Stimulated activated CD8-positive, alpha-beta memory T cell treated with anti-CD3 and anti-CD28 coated beads, Interleukin-7, amount 100 ng/mL, for 48 hours (primary cell): ENCODE measurements at places on chromosomes 6 and 20.

DNA sequence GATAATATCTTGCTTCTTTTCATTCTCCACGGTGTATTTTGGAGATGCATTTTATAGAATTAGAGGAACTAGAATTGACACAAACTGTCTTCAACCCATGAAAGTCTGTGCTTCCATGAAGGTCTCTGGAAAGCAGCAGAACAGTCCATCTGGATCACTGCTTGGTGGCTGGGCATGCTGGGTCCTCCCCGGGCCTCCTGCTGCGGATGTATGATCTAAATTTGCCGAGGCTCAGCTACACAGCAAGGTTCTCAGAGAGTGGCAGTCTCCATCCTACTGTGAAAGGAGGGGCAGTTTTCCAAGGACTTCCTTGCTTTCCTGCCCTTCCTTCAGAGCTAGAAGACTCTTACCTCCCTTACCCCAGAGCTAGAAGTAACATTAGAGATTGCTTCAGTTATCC is 15.1 kb downstream of the PKIG start:
- no peak for DNase-seq

DNA sequence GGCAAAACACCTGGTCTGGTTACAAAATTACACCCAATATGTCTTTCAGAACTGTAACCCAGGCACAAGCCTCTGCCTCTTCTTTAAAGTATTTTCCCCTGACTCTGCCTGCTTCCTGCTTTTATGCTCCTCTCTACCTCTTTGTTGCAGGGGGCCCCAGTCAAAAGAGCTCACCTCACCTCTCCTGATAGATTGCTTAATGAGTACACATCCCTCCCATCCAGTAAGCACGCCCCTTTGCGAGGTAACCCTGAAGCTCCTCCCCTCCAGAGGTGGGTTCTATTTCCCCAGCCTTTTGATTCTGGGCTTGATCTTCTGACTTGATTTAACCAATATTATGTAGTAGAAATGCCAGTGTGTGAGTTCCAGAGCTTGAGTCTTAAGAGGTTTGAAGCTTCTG is 56.6 kb upstream of the EYA2 start:
- DNase-seq, result no peak

GRCh38 chr6:143232849-143233248 is 172.2 kb downstream of the AIG1 start:
- DNase-seq, result no peak

GRCh38 chr20:23106271-23106851 is 20.2 kb upstream of the CD93 start:
- no peak for DNase-seq

DNA sequence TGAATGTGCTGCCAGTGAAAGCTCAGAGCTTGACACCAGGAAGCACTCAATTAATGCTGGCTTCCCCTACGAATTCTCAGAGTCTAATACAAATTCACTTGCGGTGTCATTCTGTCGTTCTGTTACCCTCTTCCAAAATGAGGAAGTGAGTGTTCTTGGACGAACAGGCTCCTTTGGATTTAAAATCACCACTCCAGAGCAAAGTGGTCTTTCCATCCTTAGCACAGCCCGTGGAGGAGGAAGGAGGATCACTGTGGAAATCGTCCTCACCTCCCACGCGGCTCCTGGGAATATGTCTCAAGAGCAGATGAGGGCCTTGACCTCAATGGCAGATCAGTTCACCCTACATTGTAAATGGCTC is 41.7 kb downstream of the RIOK1 start:
- DNase-seq, result no peak

GRCh38 chr6:154414021-154414813 is 57.6 kb upstream of the IPCEF1 start:
- DNase-seq, result no peak

GRCh38 chr6:159002432-159003155 is 2.6 kb upstream of the RSPH3 start:
- no peak for DNase-seq

- no peak for DNase-seq
Measured at GRCh38 chr6:143940011-143940597, 68.0 kb downstream of the PLAGL1 start.

GRCh38 chr6:37432590-37432915 is 468 bp upstream of the CMTR1 start:
- DNase-seq, result no peak

GRCh38 chr20:48285656-48286055 is 500.4 kb upstream of the SULF2 start:
- DNase-seq, result no peak

DNA sequence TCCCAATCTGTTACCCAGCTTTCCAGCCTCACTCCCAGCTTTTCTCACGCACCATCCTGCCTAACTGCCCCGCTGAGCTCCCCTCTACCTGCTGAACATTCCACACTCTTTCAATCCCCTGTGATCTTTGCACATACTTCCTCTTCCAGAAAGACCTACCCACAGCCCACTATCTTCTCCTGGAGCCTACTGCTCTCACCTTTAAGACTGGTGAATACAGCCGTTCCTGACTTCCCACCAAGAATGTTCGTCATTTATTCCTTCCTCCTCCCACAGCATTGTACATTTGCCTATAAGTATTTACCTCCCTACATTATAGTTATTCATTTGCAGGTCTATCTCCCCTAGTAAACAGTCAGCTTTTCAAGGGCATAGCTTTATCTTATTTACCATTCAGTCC is 61.9 kb upstream of the MBOAT1 start:
- no peak for DNase-seq

- no peak for DNase-seq
Measured at GRCh38 chr6:56720882-56721281, 78.2 kb upstream of the DST start.

DNA sequence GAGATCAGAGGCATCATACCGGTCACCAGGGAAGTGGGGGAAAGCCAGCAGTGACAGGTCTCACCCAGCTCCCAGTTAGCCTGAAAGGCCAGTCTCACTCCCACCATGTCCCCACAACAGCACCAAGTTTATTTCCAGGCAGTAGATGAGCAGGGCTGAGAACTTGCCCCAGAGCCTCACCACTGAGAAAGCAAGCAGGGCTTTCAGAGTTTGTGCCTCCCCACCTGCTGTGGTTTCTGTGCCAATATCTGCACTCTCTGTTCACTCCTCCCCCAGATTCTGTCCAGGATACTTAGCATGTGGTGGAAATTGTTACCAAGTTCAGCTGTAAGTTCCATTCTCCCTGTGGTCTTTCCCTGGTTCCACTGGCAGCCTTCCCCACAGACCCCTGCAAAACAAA is 255.0 kb upstream of the HTR1E start:
- no peak for DNase-seq

- DNase-seq, result no peak
Measured at GRCh38 chr20:59007665-59008511, 834 bp upstream of the CTSZ start.

DNA sequence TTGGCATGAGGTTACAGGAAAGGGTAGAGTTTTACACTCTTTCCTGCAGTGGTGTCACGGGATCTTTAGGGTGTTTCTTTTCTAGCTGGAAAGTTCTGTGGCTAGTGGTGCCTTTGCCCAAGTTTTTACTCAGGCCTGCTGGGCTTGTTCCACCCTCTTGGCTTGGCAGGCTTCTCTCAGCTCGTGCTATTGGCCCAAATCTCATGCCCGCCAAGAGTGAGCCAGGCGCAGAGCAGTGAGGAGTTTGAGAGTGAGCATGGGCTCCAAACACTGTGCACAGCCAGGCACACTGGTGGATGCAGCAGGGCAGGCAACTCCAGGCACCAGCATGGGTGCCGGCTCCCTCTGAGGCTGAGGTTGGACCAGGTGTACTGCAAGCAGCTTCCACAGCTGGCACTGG is 206.5 kb downstream of the SAMD5 start:
- no peak for DNase-seq

DNA sequence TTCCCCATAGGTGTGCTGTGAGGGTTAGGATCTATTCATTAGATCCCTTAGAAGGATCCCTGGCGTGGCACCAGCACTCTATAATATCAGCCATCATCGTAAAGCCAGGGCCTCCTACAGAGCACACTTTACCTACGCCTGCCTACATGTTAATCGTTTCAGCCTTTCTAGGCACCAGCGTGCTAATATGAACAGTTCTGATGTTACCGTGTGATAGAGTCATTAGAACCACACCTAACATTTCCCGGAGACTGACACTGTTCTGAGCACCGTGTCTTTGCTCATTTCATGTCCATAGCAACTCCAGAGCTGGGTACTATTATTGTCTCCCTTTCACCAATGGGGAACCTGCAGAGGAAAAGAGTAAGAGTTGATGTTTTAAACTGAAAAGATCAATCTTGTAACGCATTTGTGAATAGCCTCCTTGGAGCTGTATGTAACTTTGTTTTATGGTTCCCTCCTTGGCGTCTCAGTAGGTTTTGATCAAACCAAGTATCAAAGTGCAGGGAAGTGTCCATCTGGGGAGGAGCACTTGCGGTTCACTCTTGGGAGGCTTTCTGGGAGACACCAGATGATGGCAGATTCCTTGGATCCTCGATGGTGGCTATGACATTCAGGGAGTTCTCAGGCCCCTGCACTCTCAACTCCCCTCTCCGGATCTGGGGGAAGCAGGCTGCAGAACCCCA is 73.8 kb upstream of the KCNG1 start:
- DNase-seq, result no peak

DNA sequence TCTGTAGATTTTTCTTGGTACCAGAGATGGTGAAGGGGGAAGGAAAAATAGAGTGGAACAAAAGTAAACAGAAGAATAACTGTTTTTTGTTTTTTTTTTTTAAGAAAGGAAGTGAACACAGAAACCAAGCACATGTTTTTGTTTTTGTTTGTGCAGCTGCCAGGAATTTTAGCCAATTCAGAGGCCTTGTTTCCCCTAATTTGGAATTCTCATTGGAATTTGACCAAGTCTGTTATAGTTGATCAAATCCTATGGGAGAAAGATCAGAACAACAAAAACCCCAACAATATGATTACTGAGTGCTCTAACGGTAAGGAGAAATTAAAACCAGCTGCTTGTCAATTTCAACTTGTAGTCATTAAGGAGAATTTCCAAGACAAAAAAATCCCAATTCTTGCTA is 18.2 kb upstream of the IL22RA2 start:
- DNase-seq, result no peak

GRCh38 chr6:75386050-75386770 is 101.6 kb upstream of the TMEM30A start:
- DNase-seq, result no peak

DNA sequence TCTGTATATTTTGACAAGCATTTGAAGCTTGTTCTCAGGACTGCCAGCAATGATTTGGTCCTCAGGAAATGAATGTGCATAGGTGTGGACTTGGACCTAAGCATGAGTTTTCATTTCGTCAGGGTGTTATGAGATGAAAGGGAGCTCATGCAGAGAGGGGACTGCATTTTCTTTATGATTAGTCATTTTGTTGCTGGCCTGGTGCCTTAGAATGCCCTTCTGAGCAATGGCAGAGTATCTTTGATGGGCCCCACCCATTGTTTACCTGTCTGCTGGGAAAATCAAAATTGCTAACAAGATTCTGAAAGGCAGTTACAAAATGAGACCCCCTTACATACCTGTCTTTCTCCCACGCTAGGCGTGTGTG is 51.5 kb upstream of the MTHFD1L start:
- no peak for DNase-seq

GRCh38 chr6:158268361-158269147 is 43.7 kb upstream of the TULP4 start:
- DNase-seq, result no peak

DNA sequence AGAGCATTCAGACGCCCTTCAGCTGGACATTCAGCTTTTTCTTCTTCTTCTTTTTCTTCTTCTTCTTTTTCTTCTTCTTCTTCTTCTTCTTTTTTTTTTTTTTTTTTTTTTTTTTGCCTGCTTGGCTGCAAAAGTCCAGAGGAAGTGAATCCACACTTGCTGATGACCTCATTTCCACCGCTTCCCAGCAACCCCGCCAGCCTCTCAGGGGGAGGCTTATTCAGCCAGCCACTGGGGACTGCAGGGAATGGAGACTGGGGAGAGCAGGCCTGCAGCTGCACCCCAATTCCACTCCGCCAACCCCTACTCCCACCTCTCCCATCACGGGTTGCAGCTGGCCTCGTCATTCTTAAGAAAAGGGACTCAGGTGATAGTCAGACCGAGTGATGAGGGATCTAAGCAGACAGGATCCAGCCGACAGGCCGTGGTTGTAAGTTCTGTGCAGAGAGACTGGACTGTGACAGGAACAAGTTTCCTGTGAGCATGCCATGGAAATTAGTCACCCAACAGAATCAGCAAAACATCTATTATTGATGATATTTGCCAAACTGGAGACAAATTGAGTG is 59.0 kb upstream of the QKI start:
- DNase-seq, result no peak

- DNase-seq, result no peak
Measured at GRCh38 chr6:53055873-53056272, 9.3 kb upstream of the FBXO9 start.

DNA sequence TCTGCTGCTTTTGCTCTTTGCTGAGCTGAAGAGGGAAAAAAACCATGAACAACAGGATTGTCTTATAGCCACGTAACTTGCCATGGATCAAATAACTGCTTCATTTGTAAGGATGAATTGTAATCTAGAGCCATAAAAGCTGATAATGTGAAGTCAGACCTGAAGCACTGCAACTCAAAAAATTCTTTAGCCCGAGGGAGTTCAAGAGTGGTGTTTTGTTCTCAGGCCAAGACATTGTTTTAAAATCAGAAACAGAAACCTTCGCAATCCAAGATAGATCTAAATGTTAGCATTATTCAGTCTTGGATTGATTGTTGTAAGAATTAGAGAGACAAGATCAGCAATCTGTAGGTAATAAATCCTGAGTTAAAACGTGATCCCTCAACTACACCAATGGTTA is at the start of gene TRAPPC3L:
Gene TRAPPC3L, minus strand, starts transcription at position 34 of the 400 bp plus-strand sequence. CDS start 170 bp downstream, outside the sequence.
- no peak for DNase-seq

DNA sequence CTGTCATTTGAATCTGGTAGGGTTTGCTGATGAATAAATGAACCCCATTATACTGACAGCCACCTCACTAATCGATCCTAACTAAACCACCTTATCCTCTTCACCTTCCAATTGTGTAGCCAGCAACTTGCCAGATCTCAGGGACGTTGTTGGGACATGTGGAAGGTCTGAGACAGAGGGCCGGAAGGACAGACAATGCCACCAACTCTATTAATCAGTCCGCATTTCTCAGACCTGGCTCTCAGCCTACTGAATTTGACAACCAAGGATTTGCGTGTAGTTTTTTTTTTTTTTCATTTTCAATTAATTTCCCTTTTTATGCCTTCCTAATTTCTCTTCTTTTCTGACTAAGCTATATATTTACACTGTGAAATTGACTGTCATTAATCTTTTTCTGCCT is 122.5 kb downstream of the CARMIL1 start:
- DNase-seq, result no peak

GRCh38 chr20:21623074-21623780 is 82.2 kb upstream of the PAX1 start:
- no peak for DNase-seq

DNA sequence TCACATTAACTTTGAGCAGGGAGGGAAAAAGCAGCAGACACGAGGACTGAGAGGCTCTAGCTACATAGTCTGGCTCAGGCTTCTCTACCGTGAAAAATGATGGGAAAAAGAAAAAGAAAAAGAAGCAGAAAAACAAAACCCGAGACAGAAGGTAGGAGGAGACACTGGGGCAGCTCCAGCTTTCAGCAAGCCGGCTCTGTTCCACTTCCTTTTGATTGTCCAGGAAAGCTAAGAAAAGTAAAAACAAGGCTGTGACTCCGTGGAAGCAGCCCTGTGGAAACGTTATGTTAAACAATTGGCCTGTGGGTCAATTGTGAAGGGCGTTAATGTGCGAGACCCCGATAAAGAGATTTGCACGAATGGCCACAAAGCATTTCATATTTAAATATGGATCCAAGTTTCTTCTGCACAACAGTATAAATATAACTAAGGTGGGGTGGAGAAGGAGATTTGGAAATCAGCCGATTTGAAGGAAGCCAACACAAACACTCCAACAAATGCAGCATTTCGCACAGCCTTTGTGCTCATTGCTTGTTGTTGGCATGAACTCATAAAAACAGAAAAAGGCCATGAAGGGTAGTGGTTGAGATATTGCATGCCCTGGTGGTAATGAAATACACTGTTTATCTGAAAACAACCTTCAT is 236.9 kb upstream of the JAG1 start:
- DNase-seq, result no peak
